ENCODE measurements at places on chromosomes 3 and 15.

DNA sequence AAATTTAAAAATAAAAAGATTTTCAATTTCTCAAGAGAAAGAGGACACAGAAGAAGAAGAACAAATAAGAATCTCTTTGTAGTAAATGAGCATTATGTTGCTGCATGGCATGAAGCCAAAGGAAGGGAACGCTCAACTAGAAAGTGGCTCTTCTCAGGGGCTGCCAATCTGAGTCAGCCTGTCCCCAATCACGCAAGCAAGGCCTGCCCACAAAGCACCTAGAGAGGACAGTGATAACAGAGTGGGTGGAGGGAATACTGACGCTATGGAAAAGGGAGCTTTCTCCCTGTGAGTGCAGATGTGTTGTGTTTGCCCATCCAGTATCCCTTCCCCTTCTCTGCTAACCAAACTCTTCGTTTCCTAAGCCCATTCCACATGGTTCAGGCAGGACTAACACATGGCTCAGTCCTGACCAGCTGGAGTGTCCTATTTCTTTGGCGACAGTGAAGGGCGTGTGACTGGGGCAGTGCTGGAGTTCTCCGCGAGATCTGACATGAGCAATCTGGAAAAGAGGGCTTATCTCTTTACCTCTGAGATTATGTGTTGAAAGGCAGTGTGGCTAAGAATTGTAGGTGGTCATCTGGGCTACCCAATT is 14.2 kb downstream of the FBN1 start:
- DNase-seq, result no peak

- DNase-seq, result no peak
These were observed 410.5 kb downstream of the LSAMP start for GRCh38 chr3:116034794-116035193.

DNA sequence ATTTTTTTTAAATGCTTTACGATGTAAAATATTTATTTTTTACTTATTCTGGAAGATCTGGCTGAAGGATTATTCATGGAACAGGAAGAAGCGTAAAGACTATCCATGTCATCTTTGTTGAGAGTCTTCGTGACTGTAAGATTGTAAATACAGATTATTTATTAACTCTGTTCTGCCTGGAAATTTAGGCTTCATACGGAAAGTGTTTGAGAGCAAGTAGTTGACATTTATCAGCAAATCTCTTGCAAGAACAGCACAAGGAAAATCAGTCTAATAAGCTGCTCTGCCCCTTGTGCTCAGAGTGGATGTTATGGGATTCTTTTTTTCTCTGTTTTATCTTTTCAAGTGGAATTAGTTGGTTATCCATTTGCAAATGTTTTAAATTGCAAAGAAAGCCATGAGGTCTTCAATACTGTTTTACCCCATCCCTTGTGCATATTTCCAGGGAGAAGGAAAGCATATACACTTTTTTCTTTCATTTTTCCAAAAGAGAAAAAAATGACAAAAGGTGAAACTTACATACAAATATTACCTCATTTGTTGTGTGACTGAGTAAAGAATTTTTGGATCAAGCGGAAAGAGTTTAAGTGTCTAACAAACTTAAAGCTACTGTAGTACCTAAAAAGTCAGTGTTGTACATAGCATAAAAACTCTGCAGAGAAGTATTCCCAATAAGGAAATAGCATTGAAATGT is 15.6 kb downstream of the THBS1 start:
- no peak for DNase-seq

- no peak for DNase-seq
These were observed 55.6 kb upstream of the SKOR1 start for GRCh38 chr15:67769497-67770357.

GRCh38 chr3:140857993-140858392 is 83.6 kb upstream of the SLC25A36 start:
- no peak for DNase-seq

GRCh38 chr3:196775938-196776337 is 36.3 kb downstream of the PAK2 start:
- DNase-seq, result no peak

DNA sequence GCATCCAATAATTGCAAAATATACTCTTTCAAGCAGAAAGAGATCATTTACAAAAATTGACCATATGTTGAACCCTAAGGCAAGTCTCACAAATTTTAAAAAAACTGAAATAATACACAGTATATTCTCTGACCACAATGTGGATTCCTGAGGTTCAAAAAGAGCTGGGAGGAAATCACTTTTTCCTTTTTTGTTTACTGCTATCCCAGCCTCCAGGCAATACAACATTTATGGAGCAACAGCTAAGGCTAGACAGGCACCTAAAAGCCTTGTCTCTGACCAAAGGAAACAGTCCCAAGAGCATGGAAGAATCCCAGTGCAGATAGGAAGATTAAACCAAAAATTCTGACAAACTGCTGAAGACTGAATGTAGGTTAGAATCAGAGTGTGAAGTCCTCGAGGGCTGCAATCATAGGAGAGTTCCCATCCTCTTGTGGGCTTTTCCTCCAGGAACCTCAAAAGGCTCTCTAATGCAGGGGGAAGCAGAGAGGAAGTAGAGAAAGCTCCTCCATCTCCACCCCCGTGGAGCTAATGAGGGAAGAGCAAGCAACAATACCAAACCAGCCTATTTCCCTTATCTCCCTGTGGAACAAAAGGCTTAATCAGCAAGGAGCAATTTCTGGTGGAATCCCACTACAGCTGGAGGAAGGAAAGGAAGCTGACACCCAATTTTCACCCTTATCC is 57.0 kb downstream of the TMCC1 start:
- no peak for DNase-seq

DNA sequence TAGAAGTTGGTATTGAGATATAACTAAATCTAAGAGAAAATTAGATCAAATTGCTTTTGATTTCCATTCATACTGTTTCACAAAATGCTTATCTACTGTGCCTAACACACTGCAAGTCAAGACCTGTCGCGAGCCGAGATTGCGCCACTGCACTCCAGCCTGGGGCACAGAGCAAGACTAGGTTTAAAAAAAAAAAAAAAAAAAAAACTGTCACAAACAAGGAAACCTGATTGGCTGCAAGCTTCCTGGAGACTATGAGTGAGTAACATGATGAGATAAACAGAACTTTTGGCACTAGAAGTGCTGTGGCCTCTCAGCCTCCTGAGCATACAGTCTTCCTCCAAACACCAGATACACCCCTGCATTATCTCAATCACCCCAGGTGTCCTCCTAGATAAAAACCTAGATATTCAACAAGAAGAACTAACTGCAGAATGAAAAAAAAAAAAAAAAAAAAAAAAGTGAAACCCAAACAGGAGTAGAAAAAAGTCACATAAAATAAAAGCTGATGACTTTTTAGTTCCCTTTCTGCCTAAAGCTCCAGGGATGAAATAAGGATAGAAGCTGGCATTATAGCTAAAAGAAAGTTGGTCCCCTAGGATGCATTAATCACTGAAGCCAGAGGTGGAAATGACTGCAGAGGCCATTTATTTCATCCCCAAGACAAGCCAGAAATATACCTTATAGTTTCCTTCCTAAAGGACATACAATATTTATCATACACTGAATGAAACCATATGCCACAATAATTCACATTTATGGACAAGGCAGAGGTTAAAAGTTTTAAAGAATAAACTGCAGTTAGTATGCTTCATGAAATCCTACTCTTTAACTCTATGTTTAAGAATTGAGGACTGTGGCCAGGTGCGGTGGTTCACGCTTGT is 82.4 kb downstream of the P3H2 start:
- DNase-seq, result no peak

GRCh38 chr3:66656609-66657008 is 155.8 kb upstream of the LRIG1 start:
- no peak for DNase-seq

DNA sequence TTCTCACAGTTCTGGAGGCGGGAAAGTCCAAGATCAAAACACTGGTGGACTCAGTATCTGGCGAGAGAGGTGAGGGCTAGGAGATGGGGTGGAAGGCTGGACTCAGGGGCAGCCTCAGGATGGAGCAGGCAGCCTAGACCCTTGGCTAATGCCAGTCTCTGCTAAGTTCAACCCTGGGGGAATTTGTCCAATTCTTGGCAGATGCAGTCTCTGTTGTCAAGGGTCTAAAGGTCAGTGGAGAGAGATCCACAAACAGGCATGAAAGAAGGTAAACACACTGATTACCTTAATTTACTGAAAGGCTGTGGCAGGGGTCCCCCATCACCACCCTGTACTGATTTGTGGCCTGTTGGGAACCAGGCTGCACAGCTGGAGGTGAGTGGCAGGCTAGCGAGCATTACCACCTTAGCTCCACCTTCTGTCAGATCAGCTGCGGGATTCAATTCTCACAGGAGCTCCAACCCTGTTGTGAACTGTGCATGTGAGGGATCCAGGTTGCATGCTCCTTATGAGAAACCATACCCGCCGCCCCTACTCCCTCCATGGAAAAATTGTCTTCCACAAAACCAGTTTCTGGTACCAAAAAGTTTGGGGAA is 32.5 kb upstream of the RHCG start:
- DNase-seq, result no peak

DNA sequence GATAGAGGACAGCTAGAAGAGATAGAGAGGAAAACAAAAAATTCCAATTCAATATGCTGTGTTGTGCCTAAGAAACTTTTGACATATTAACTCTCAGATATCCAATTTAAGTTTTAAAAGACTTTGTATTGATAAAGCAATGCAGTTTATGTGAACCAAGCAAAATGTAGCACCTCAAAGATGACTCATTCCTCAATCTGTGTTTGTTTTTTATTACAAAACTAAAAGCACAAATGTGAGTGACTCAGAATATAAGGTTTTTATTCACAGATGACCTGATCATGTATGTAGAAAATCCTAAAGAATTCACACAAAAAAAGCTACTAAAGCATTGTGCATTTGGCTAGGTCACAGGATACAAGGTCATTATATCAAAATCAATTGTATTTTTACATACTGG is 11.1 kb downstream of the HCLS1 start:
- no peak for DNase-seq

DNA sequence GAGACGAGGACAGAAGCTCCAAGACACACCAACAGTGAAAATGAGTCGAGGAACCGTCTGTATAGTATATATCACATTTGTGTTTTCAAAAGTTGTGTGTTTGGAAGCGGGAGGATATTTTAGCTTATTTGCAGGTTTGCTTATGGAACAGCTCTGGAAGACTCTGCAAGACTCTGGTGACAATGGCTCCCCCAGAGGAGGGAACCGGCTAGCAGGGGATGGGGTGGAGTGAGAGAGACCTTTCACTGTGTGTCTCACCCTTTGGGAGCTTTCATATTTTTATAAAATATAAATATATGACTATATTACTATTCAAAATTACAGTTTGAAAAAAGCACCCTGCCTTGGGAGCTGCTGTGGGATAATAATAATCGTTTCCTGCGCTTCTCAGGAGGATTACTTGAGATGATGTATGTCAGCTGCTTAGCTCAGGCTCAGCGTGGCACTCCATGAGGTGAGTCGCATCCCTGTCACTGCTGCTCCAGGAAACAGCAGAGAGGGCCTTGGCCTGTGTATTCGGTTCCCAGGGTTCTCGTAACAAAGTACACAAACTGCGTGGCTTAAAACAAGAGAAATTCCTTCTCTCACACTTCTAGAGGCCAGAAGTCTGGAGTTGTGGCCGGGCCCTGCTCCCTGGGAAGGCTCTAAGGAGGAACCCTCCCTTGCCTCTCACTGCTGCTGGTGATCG is 183.9 kb downstream of the FAM43A start:
- DNase-seq, result no peak

GRCh38 chr3:107969994-107970819 is 120.6 kb downstream of the CD47 start:
- DNase-seq, result no peak

GRCh38 chr15:74657846-74658245 is 38.0 kb downstream of the EDC3 start:
- DNase-seq, result no peak

DNA sequence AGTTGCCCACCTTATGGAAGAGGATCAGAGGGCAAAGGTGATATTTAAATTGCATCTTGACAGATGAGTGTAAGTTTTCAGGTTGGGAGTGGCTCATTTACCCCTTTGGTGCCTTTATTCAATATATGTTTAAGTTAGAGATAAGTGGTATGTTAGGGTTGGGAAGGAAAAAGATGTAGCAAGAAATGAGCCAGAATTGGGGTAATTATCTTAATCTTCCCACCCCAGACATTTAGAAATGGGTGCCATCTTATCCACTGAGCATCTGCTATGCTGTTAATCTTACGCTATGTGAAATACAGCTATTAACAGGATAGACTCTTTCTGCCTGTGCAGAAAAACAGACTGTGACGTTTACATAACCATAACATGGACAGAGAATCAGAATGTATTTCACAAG is 6.3 kb downstream of the CMTM7 start:
- no peak for DNase-seq

DNA sequence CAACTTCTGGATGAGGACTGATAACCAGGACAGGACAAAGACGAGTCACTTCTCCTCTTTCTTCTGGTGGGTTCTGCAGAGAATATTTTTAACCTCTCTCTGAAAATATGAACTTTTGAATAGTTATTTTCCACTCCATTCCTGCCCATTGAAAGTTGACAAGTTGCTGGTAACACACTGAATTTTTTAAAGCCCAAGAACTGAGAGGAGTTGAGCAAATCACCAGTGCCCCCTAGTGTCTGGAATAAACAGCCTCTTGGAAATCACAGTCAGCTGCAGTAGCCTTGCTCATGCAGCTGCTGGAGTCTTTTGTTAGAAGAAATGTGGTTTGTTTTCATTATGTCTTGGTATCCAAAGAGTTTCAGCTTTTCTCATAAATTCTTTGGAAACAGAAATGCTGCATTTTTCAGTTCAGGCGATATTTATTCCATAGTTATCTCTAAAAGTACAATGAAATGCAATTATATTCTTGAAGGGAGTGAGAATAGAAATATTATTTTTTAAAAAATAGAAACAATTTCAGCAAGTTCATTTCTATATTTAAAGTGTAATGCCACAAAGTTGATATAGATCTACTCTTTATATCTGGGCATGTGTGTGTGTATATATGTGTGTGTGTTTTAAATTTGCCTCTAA is 741.0 kb upstream of the CBLB start:
- peak; percentile 50 for DNase-seq

DNA sequence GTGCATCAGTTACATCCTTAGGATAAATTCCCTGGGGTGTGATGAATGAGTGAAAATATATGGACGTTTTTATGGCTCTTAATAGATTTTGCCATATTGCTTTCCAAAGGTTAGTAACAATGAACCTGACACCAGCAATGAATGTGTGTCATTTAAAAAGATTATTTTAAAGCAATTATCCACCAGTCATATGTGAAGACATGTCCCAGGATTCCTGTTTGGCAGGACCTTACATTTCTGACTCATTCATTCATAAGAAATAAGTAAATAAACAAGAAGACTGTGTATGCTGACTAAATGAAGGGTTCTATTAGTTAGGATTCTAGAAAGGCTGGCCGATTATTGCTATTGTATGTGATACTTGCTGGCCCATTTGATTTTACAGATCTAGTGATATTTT is 201.5 kb downstream of the SOX2 start:
- no peak for DNase-seq

DNA sequence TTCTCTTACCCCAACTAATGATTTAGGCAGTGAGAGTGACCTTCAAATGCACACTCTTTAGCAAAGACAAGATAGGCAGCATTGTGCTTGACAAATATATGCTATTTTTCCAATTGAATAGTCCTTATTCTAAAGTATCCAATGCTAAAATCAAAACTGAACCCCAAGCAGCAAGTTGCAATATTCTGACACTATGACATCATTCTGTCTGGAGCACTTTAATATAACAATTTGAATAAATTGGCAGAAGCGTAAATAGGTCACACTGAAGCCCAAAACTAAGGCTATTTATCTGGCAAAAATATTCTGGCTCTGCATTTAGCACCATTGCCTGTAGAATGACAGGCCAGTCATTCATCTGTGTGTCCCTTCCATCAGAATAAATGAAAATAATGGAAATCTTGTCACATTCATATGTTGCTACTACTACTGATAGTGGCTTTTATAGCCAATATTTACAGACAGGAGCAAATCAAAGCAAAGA is 2.9 kb downstream of the CBLB start:
- no peak for DNase-seq

- DNase-seq, result no peak
These were observed 197.6 kb upstream of the CFAP20DC start for GRCh38 chr3:59247402-59247841.
